CD4-positive, alpha-beta T cell treated with Interleukin-10 for 1 hour (primary cell): ENCODE measurements at places on chromosomes 4 and X.

GRCh38 chr4:114926583-114926982, 186.8 kb downstream of the NDST4 start:
- no peak for DNase-seq

DNA sequence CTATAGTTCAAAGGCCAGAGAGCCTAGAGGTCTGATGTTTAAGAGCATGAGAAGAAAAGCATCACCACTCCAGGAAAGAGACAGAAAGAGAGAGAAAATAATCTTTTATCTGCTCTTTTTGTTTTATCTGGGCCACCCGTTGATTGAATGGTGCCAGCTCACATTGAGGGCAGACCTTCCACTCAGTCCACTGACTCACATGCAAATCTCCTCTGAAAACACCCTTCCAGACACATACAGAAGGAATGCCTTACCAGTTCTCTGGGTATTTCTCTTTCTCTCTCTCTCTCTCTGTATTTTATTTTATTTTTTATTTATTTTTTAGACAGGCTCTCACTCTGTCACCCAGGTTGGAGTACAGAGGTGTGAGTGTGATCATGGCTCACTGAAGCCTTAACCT, 252.5 kb downstream of the DTHD1 start:
- DNase-seq, result no peak

GRCh38 chr4:1035510-1035909, 24.1 kb downstream of the FGFRL1 start:
- DNase-seq, result no peak

DNA sequence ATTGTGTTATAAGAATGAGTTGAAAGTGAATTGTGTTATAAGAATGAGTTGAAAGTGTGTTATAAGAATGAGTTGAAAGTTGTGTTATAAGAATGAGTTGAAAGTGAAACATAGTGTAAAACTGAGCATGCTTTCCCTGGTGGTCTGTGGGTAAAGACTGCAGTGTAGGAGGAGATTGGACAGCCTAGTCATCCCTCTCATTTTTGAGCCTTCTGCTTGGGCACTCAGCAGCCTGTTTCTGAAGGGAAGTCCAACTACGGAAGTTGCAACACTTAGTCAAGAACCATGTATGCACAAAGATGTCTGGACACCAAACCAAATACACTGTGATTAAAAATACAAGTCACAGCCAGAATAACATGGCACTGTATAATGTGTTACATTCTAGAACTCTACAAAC, 72.6 kb downstream of the ANK2 start:
- DNase-seq, result no peak

DNA sequence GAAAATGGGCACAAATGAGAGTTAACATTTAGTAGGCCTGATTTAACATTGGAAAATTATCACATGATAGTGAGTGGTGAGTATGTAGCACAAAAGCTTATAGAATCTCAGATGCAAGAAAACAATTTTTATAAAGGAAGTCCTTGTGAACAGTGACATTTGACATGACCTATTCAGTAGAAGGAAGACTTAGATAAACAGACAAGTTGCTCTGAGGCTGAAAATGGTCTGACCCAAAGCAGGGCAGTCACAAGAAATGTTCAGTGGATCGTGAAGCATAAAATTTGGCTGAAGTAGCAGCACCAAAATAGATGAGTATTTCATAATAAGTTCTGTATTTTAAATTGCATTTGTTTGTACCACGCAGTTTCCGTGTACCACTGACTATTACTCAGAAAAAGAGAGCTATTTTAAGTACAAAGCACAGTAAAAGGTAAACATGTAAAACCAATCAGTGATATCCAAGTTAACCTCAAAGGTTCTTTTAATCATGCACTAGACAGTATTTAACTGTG, 605.7 kb upstream of the PABPC4L start:
- no peak for DNase-seq

GRCh38 chr4:182699795-182700194, 217.4 kb downstream of the DCTD start:
- DNase-seq, result no peak

GRCh38 chr4:73836373-73837279, at the start of gene CXCL6:
TSS of gene CXCL6 (plus strand) at chr4:73836678. CDS start at chr4:73836751, 73 bp downstream.
- no peak for DNase-seq

DNA sequence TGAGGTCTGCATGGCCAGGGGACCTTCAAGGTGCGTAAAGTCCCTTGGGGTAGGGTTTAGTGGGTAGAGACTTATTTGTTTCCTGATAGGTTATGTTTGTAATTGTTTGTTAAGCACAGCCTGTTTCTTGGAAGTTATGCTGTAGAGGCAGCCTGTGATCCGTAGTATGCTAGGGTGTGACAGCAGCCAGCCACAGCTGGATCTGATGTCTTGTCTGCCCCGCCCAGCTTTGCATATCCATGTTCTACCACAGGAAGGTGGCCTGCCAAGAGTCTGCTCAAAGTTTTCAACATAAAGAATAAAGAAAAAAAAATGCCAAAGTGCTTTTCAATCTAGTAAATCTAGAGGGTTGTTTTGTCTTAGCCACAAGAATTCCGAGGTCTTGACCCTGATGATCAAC, 19.1 kb upstream of the PRRG3 start:
- DNase-seq, result no peak

GRCh38 chr4:57877047-57877458, 766.9 kb upstream of the IGFBP7 start:
- no peak for DNase-seq

GRCh38 chrX:117838581-117839331, 277.9 kb downstream of the KLHL13 start:
- no peak for DNase-seq

GRCh38 chrX:38117485-38117884, 103.2 kb downstream of the SRPX start:
- DNase-seq, result no peak

GRCh38 chr4:87313756-87314155, 8.9 kb downstream of the HSD17B13 start:
- DNase-seq, result no peak

- no peak for DNase-seq
Observed at GRCh38 chr4:87579478-87579877, 28.9 kb upstream of the DSPP start.

- no peak for DNase-seq
Observed at GRCh38 chr4:153555730-153556434, 89.7 kb downstream of the TMEM131L start.

- DNase-seq, result no peak
Observed at GRCh38 chr4:4461178-4461577, 74.3 kb downstream of the NSG1 start.

- no peak for DNase-seq
Observed at GRCh38 chr4:101290654-101291053, 56.7 kb downstream of the PPP3CA start.

DNA sequence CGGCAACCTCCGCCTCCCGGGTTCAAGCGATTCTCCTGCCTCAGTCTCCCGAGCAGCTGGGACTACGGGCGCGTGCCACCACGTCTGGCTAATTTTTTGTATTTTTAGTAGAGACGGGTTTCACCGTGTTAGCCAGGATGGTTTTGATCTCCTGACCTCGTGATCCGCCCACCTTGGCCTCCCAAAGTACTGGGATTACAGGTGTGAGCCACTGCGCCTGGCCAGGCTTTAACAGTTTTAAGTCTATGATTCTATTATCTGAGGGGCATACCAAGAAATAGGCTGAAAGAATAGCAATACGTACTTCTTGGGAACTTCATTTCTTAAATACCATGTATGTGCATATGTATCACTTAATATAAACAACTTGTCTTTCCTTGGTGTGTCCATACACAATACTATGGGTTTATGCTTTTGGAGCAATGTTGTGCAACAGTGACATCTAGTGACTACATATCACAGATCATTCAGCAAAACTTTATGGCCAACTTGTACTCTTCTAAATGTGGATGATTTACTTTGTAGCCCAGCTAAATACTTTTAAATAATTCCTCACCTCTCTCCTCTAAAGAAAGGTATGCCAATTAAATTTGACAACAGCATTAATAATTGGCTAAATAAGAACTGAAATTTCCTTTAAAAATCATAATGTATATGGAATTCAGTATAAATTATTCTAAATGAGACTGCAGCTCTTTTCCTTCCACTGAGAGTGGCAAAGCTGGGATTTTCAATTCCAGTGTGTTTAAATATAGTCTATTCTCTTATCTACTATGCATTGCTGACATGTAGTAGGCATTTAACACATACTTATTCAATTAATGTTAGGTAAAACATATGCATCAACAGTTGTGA, 10.4 kb downstream of the SLC9B1 start:
- DNase-seq, result peak; percentile 74

DNA sequence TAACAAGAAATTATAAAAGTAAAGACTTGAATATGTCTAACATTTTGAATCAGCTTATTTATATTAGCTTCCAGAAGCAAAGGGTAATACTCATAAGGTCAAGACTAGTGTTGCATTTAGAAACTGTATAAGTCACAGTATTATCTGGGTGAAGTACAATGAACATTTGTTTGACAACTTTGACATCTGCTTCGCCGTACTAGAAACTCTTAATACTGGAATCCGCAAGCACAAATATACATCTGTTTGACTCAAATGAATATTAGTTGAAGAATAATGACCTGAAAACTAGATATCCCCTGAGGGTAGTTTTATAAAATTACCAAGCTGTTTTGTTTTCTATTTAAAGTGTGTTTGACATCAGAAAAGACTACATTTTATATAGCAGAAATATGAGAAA, 135.4 kb upstream of the ATOH1 start:
- DNase-seq, result no peak

- DNase-seq, result no peak
Observed at GRCh38 chr4:93879919-93880318, 51.4 kb downstream of the ATOH1 start.

GRCh38 chr4:136505020-136505419, 1027.3 kb downstream of the PCDH18 start:
- no peak for DNase-seq

DNA sequence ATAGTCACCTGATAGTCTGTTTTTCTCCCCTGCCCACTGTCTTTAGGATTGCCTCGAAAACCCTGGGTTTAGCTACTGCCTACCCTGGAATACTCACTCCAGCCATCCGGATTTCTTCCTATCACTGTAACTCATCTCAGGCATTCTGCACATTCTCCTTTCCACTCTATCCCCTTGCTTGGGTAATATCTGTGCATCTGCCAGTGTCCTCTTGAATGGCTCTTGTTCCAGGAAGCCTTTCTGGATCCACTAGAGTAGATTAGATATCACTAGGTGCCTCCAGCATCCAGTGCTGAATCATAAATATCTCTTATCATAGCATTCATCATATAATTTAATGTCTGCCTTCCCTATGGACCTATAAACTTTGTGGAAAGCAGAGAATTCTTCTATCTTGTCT, 17.1 kb upstream of the GALNT7 start:
- DNase-seq, result no peak

GRCh38 chr4:186104114-186104889, at the start of gene FAM149A:
TSS of gene FAM149A (plus strand) at chr4:186104704.
- DNase-seq, result peak; percentile 33

- no peak for DNase-seq
Observed at GRCh38 chrX:1392376-1393068, 609 bp upstream of the SLC25A6 start.

DNA sequence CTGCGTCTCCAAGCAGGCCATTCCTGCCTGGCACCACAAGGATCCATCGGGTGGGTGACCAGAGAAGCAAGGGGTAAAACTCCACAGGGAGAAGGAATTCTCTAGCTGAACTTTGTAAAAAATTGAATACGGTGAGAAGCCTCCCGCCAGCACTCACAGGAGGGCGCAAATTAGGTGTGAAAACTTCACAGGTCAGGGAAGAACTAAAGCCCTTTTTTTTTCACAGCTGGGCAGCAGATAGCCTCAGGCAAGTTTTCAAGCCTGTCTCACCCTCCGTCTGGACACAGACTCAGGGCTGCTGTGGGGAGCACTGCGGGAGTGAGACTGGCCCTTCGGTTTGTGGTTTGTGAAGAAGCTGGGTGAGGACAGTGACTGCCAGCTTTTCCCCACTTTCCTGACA, 224.1 kb upstream of the FGF16 start:
- no peak for DNase-seq

GRCh38 chr4:143389579-143390195, 53.0 kb downstream of the GAB1 start:
- no peak for DNase-seq

- no peak for DNase-seq
Observed at GRCh38 chr4:159009521-159009920, 93.4 kb upstream of the RAPGEF2 start.

DNA sequence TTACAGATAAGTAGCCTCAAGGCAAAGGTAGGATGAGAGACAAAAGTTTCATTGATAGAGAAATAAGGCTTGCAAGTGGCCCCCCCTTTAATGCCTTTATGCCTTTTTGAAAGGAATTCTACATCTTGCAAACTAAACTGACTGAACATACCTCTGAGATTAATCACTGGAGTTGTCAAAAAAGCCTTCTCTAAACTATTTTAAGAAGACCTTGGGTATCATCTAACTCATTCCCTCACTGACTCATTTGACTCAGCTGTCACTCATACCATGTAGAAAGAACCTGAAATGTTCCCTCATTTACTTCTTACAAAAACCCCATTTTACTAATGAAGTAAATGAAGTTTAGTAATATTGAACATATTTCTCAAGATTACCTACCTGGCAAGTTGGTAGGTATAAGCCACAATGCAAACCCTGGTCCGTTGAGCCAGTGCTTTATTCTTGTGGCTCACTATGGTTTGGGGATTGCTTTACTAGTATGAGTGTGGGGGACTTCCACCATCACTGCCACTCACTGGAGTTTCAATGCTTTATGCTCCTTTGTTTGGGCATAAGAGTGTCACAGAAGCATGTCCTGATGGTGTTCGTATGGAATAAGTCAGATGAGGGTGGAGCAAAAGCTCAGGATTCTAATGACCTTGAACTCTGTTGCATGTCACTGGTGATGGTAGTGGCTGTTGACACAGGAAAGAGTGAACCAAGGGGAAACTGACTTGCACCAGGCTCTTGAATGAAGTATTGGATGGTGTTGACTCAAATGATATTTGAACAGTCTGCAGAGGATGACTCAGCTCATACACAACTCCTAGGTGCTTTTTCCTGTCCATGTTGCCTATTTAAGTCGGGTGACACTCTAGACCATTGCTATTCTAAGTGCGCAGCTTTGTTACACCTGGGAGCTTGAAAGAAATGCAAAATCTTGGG, 305.5 kb upstream of the EMCN start:
- no peak for DNase-seq

DNA sequence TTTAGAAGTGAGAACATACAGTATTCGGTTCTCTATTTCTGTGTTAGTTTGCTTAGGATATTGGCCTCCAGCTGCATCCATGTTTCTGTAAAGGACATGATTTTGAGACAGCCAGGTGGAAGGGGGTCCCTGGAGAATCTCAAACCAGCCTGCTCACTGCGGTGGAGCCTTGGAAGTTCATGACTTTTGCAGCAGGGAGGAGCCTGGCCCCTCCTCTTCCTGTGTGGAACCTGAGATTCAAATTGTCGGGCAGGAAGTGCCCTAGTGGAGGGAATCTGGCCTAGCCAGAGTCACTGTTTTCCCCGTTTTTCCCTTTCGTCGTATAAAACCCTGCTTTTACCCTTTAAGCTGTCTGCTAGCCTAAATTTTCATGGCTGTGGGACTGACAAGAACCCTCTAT, 762.6 kb downstream of the PCDH18 start:
- DNase-seq, result no peak

DNA sequence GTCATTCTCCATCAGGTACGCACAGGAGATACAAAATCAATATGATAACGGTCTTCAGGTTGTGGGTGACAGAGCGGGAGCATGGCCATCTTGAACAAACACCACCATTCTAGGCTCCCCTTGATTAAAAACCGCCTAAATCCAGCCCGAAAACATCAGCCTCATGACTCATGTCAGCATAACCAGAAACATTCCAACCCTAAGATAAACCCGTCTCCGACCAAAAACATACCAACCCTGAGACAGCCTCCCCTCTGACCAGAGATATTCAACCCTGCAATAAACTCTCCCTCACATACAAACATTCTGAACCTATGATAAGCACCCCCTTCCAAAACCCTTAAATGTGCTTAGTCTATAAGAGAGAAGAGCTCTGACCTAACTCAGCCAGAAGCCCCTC, 157.9 kb downstream of the DHRSX start:
- DNase-seq, result no peak
